ENCODE measurements at places on chromosomes 2 and 18. TPM values are rescaled to one million over a fixed set of nuclear protein-coding genes. Genes with fewer than 3 reads are reported as not detected.

Gene C2orf78
- not detected for total RNA-seq

Gene VIL1
- total RNA-seq, result not detected

Gene ABCB11
- total RNA-seq, result 0.25 TPM

Gene ANKRD30BL
- 8.9 TPM for total RNA-seq

Gene M1AP
- not detected for total RNA-seq

Gene MTERF4
- total RNA-seq, result 25.3 TPM

Gene ALK
- total RNA-seq, result 0.98 TPM

Gene STPG4
- total RNA-seq, result 0.49 TPM

Gene DLGAP1
- total RNA-seq, result 77.2 TPM

Gene LYG2
- total RNA-seq, result not detected

Gene C2orf92
- 3.7 TPM for total RNA-seq

Gene B3GNT2
- total RNA-seq, result 46.5 TPM

Gene SLC1A4
- total RNA-seq, result 41.1 TPM

Gene KCNK3
- total RNA-seq, result 4.2 TPM

All from temporal lobe (tissue), 4 donors.